ENCODE measurements at places on chromosomes 3 and 15.

- DNase-seq = no peak
Observed at GRCh38 chr15:30895461-30896210, 8.1 kb upstream of the FAN1 start.

GRCh38 chr3:61493339-61493738, 68.0 kb upstream of the PTPRG start:
- no peak for DNase-seq

- DNase-seq = no peak
Observed at GRCh38 chr15:57553526-57553925, 38.2 kb upstream of the MYZAP start.

DNA sequence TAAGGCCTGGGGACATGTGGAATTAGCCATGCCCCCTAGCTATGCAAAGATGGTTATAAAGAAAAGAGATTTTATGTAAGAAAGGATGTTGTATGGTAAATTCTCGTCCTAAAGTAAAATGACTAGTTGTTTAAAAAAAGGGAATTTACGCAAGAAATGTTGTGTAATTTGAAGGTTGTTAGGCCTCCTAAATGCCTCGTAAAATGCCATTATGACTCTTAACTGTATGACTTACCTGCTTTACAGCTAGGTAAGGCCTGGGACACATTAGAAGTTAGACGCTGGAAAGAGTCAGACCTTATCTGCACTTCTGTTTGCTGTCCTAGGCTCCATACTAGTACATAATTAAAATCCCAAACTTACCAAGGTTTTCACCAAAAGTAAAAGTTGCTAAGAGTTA, 17.5 kb upstream of the HHATL start:
- DNase-seq = no peak

DNA sequence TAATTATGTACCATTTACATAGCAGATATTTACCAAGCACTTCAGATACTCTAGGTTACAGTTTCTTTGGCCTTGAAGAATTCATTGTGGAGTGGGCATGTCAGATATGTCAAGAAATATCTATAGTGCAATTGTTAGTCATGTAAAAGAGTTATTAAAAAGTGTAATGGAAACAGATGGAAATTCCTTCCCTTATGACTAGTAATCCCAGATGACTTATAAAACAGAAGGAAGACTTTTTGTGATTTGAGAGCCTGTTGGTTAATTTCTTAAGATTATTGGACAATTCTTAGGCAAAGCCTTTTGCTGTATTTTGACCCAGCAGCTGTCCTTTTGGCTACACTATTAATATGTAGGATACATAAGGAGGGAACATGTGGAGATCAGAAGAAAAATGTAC, 708.9 kb upstream of the NECTIN3 start:
- DNase-seq = no peak

DNA sequence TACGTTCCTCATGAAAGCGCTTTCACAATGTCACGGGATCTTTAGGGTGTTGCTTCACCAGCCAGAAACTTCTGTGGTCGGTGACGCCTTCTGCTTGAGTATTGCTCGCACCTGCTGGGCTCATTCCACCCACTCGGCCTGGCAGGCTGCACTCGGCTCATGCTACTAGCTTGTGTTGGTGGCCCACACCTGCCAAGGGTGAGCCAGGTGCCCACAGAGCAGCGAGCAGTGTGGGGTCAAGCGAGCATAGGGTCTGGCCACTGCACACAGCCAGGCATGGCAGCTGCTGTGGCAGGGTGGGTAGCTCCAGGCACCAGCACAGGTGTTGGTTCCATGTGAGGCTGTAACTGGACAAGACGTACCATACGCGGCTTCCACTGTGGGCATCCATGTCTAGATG, 202.9 kb upstream of the CADM2 start:
- no peak for DNase-seq

DNA sequence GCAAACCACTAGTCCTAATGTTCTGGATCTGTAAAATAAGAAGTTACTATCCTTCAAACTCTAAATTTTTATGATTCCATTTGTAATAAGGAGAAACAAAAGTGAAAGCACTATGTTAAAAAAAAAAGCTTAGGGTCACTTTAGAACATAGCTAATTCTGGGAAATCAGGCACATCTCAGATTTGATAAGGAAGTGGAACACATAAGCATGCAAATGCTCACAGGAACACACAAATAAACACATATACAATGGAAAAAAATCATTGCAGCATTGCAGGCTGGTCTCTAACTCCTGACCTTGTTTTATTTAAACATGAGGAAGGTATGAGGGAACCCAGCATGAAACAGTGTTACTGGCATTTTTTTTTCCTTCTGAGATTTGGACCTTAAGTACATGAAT, 63.2 kb upstream of the TNFSF10 start:
- peak; percentile 72 for DNase-seq

DNA sequence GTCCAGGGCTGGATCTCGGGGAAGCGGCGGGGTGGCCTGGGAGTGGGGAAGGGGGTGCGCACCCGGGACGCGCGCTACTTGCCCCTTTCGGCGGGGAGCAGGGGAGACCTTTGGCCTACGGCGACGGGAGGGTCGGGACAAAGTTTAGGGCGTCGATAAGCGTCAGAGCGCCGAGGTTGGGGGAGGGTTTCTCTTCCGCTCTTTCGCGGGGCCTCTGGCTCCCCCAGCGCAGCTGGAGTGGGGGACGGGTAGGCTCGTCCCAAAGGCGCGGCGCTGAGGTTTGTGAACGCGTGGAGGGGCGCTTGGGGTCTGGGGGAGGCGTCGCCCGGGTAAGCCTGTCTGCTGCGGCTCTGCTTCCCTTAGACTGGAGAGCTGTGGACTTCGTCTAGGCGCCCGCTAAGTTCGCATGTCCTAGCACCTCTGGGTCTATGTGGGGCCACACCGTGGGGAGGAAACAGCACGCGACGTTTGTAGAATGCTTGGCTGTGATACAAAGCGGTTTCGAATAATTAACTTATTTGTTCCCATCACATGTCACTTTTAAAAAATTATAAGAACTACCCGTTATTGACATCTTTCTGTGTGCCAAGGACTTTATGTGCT, 527 bp downstream of the B2M start:
- DNase-seq = peak; percentile 53

- no peak for DNase-seq
Observed at GRCh38 chr3:184129012-184129411, 6.1 kb upstream of the EIF2B5 start.

DNA sequence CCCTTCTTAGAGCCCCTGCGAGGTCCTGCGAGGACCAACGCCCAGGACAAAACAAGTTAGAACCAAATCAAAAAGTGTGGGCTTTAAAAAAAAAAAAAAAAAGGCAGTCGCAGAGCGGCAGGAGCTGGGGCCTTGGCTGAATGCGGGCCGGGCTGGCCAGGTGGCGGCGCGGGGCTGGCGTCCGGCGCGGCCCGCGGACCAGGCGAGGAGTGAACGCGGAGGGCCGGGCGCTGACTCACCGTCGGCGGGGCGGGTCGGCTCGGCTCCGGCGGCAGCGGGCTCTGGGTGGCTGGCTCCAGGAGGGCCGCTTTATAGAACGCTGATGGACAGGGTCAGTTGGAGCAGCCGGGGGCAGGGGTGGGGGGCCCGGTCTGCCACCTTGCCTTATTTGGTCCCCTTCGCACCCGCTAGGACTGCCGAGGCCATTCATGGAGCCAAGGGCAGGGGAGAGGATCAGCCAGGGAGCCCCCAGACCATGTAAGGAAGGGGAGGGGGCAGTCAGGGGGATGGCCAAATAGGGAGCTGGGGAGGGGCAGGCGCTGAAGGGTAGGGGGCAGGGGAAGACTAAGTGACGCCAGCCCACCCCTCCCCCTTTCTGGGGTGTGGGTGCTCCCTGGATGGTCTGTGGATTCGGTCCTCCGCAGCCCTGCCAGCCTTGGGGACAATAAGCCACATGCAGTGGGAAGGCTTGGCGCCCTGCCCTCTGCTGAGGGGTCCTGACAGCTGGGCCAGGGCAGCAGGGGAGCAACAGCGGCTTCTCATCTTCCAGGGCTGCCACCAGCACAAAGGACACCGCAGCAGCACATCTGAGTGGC, at the start of gene ACTC1:
TSS of gene ACTC1 (minus strand) at position 283 of the 815 bp plus-strand sequence. CDS start 741 bp downstream, outside the sequence.
- peak; percentile 34 for DNase-seq

- DNase-seq = peak; percentile 92
Observed at GRCh38 chr3:52068055-52068571, 11.7 kb upstream of the DUSP7 start.

DNA sequence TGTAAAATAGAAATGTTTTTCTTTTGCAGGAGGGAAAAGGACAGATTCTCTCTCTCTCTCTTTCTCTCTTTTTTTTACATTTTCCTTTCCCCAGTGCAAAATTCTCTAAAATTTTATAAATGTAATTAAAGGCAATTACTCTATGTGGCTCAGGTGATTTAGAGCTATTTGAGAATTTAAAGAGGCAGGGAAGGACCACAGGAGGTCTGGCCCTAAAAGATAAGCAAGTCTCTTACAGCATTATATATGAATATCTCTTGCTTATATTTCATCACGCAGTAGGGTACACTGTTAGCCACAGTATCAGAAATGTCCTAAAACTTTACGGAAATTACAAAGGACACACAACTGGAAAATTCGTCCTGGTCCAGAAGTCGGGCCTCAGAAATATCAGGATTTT, 70.5 kb upstream of the PPIB start:
- DNase-seq = no peak

DNA sequence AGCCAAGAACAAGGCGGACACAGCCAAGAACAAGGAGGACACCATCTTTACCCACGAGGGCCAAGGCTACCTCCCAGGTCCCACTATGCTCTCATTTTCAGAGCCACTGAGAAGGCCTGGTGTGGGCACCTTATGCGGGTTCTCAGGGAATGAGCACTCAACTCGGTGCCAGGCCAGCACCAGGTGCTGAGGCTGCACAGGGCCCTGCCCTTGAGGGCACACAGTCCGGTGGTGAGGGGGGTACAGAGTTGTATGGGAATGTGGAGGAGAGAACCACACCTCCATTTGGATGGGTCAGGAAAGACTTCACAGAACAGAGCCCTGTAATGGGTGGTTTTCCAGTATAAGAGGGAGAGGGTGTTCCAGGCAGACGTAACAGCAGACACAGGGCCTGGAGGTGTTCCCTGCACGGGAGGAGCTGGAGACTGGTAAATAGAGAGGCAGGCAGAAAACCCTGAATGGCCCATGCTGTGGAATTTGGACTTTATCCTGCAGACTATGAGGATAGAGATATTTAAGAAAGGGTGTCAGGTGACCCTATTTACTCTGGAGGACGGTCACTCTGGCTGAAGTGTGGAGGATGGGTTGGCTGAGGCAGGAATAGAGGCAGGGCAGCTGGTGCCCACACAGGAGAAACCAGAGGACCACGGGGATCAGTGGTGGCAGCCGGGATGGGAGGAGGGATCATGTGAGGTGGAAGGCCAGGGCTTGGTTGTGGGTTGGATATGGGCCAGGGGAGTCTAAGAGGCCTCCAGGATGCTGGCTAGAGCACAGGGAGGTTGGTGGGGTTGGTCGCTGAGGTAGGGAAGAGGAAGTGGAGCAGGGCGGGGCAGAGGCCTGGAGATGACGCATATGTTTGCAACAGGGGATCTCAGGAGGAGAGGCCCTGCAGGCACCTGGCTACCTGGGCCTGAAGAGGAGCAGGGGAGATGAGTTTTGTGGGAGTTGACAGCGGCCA, 34.6 kb downstream of the CRABP1 start:
- DNase-seq = no peak

DNA sequence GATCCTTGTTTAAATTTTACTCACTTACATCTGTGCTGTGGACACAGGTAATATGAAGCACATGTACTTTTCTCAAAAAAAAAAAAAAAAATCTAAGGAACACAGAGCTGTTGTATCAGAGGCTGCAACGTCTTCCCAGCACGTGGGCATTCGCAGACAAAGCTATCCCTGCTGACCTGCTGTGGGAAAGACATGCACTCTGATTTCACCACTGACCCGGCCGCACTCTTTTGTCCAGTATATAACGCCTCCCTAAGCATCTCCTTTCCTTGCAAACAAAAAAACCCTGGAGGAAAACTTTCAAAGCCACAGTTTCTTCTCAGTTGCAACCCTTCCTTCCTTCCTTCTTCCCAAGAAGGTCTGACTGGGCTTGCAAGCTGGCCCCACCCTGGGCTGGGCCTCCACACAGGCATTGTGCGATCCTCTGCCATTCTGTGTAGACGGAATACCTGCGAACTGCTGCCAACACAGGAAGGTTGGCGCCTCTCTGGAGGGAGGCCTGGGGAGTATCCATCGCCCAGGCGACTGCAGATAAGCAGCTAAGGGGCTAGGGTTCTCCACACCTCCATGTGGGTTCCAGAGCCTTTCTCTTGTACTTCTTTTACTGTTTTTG, 50.8 kb downstream of the SLC12A8 start:
- DNase-seq = no peak

GRCh38 chr15:40807888-40808461, 702 bp upstream of the DNAJC17 start:
- no peak for DNase-seq

DNA sequence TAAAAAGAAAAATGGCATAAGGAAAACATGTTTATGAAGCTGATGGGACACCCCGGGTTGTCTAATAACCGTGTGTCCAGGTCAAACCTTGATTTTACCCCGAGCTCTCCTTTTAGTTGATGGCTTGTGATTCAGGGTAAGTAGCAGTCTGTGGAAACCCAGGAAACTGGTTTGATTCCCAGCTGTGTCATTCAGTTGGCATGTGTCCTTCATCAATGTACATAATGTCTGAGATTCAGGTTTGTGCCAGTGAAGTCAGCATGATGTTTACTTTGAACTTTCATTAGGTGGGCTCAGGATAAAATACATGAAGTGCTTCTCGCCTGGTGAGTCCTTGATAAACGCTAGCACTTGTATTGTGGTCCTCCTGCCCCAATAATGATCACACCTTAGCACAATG, 4.3 kb upstream of the COPG1 start:
- no peak for DNase-seq

- DNase-seq = no peak
Observed at GRCh38 chr3:50352781-50353180, 2.1 kb downstream of the CYB561D2 start.

DNA sequence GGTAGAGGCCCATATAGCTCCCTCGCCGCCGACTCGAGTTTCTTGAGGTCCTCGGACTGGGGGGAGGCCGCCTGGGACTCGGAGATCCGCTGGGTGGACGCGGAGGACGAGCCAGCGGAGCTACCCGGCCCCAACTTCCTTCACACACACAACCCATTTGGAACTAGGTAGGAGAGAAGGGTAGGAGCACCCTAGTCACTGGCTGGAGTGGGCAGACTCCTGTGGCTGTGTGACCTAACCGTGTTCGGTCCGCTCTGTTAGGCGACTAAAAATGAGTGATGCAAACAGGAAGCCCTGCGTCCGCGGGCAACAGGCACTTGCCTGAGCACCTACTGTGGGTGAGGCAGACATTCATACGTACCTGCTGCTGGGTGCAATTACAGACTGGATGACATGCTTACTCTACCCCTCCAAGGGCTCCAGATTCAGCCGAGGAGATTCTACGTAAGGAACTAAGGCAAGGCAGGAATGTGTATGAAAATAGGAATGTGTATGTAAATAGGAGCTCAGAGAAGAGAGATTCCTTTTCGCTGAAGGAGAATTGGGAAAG, 4.6 kb upstream of the SIN3A start:
- DNase-seq = no peak

DNA sequence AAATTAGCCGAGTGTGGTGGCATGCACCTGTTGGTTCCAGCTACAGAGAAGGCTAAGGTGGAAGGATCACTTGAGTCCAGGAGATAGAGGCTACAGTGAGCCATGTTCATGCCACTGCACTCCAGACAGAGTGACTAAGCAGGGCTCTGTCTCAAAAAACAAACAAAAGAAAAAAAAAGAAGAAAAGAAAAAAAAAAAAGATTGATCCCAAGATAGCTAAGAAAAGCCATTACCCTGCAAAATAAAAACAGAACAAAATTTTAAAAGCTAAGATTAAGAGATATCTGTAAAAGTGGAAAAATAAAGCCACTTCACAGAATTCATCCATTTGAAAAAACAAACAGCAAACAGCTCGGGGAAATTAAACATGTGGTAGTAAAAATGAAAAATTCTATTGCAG, 23.8 kb downstream of the LRRC2 start:
- DNase-seq = no peak

GRCh38 chr15:60370105-60370868, 27.5 kb downstream of the ANXA2 start:
- no peak for DNase-seq

Measured in umbilical cord (tissue), 2 donors.